Aortic smooth muscle cell (primary cell): ENCODE measurements at places on chromosomes 16 and 17. TPM values are rescaled to one million over a fixed set of nuclear protein-coding genes. Genes with fewer than 3 reads are reported as not detected.

Gene C1QL1
- total RNA-seq, result 0.31 and 0.66 TPM in 2 replicates

Gene CHST6
- 0.31 and 0.92 TPM in 2 replicates for total RNA-seq

Gene CDC6
- total RNA-seq, result 9.5 and 20.2 TPM in 2 replicates

Gene SF3B3
- 84.0 and 103 TPM in 2 replicates for total RNA-seq

Gene ACSM2B
- total RNA-seq, result not detected in 2 replicates

Gene RNF43
- total RNA-seq, result not detected in 2 replicates

Gene CCDC144A
- total RNA-seq, result 3.0 and 4.2 TPM in 2 replicates

Gene DNAI2
- not detected in 2 replicates for total RNA-seq

Gene CSH2
- total RNA-seq, result not detected in 2 replicates

Gene KRTAP2-3
- total RNA-seq, result not detected in 2 replicates

Gene OR3A3
- not detected in 2 replicates for total RNA-seq

Gene EIF3CL
- total RNA-seq, result 72.8 and 213 TPM in 2 replicates

Gene HOXB5
- total RNA-seq, result not detected in 2 replicates

Gene USP6
- total RNA-seq, result not detected in 2 replicates

Gene GUCY2D
- total RNA-seq, result not detected in 2 replicates

Gene FOXL1
- 19.3 and 31.0 TPM in 2 replicates for total RNA-seq

Gene CMTM2
- total RNA-seq, result not detected in 2 replicates

Gene KRTAP4-5
- not detected in 2 replicates for total RNA-seq

Gene ZNF423
- 5.9 and 7.8 TPM in 2 replicates for total RNA-seq

Gene CCDC200
- total RNA-seq, result 0.92 TPM in 1 of 2 replicates, not detected in the other

Gene MPRIP
- 129 and 163 TPM in 2 replicates for total RNA-seq

Gene BICDL2
- 0.13 TPM in 1 of 2 replicates, not detected in the other for total RNA-seq

Gene SNX20
- total RNA-seq, result not detected in 2 replicates

Gene CCL18
- total RNA-seq, result not detected in 2 replicates

Gene ATAD5
- total RNA-seq, result 1.4 and 2.5 TPM in 2 replicates

Gene ARHGAP23
- total RNA-seq, result 33.3 and 60.0 TPM in 2 replicates

Gene TP53TG3B
- total RNA-seq, result not detected in 2 replicates

Gene CNTD1
- 0.12 and 0.13 TPM in 2 replicates for total RNA-seq

Gene PRAC2
- total RNA-seq, result not detected in 2 replicates

Gene EME1
- 5.0 and 9.2 TPM in 2 replicates for total RNA-seq
